Effector memory CD4-positive, alpha-beta T cell (primary cell): ENCODE measurements at places on chromosomes 5 and 9.
A peak's percentile ranks its signal among the peaks of the same experiment; 100 is the strongest.

DNA sequence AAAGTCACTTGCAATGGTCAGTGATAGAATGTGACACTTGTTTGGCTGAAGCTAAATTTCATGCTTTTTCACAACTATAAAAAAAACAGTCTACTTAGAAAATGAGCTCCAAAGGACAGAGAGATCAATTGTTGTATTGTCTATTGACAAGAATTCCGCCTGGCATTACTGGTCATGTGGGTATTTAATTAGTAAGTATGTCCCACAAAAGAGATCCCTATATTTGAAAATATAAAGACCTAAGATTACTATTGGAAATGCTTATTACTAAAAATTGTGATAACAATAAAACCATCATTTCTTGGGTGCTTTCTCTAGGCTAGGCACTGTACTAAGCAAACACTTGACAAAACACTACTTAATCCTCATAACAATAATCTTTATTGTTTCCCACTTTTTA lies 745.2 kb upstream of the C9orf72 start:
- H3K4me3 ChIP-seq = no peak overlapping the region
- no peak overlapping the region for H3K27ac ChIP-seq

- no peak overlapping the region for H3K4me3 ChIP-seq
- no peak overlapping the region for H3K27ac ChIP-seq
- no peak for DNase-seq
Measured at GRCh38 chr5:16565118-16565517, 51.7 kb downstream of the RETREG1 start.

DNA sequence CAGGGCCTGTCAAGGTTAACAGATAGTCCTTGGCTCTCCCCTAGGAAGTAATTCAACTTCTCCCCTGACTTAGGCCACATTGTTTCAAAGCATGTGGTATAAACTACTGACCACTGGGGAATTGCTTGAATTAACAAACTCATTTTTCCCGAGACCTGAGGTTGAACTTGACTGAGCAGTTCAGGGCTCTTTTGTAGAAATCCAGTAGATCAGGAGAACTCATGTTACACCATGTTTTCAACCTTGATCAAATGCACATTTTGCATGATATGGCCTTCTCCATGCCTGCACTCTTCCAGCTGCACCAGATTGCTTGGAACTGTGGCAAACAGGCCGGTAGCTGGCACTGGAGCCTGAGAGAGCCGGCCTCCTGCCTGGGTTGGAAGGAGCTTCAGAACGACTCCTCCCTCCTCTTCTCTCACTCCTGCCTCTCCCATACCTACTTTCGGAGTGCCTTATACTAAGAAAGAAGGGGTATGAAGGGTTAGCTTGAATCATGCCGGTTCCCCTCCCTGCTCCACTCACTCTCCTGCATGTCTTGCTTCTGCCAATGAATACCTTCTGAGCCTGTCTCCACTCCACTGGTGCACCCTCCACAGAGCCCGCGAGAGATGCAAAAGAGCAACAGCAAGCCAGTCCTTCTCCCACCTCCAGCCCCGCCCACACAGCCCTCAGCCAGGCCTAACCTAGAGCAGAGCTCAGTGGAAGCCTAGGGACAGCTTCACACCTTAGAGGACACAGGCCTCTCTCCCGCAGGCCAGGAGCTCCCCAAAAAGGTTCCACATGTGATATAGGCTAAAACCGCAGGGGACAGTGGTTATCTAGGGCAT lies 159.4 kb downstream of the MACROH2A1 start:
- no peak overlapping the region for H3K27ac ChIP-seq
- no peaks in the 10 kb centered on the region for H3K4me1 ChIP-seq
- H3K36me3 ChIP-seq = no peaks in the 10 kb centered on the region
- no peak overlapping the region for H3K4me3 ChIP-seq
- DNase-seq = no peak

- no peaks in the 10 kb centered on the region for H3K36me3 ChIP-seq
- H3K27me3 ChIP-seq = no peaks in the 10 kb centered on the region
- no peak overlapping the region for H3K27ac ChIP-seq
Measured at GRCh38 chr9:135971111-135971766, 10.1 kb upstream of the UBAC1 start.

- no peaks in the 10 kb centered on the region for H3K36me3 ChIP-seq
- H3K4me1 ChIP-seq = no peaks in the 10 kb centered on the region
- DNase-seq = no peak
- no peak overlapping the region for H3K27ac ChIP-seq
- H3K27me3 ChIP-seq = no peaks in the 10 kb centered on the region
Measured at GRCh38 chr9:70618784-70619183, 204.3 kb upstream of the KLF9 start.

GRCh38 chr9:115213818-115214334 lies 95.9 kb upstream of the TNC start:
- no peak overlapping the region for H3K27ac ChIP-seq
- no peaks in the 10 kb centered on the region for H3K36me3 ChIP-seq
- no peaks in the 10 kb centered on the region for H3K4me1 ChIP-seq

DNA sequence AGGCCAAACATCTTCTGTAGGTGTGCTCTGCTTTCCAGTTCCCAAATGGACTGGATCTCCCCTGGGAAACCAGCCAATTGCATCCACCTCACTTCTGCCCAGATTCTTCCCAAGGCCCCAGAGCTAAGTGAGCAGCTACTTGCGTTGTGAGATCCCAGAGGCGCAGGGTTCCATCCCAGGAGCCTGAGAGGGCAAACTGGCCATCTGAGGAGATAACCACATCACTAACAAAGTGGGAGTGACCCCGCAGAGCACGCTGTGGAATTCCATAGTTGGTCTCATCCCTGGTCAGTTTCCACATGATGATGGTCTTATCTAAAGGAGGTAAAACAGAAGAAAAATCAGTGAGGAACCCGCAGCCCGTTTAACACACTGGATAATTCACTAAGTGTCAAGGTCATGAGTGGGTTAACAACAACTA lies 1.7 kb downstream of the RACK1 start:
- DNase-seq = no peak
- H3K4me1 ChIP-seq = peaks cover 45% of the 10 kb centered on the region
- no peaks in the 10 kb centered on the region for H3K27me3 ChIP-seq
- peak overlapping the region; percentile 90 for H3K27ac ChIP-seq

GRCh38 chr9:111961575-111961974 lies 65.0 kb downstream of the UGCG start:
- H3K27me3 ChIP-seq = no peaks in the 10 kb centered on the region
- H3K27ac ChIP-seq = no peak overlapping the region
- DNase-seq = no peak
- H3K4me3 ChIP-seq = no peak overlapping the region

- H3K27me3 ChIP-seq = no peaks in the 10 kb centered on the region
- no peaks in the 10 kb centered on the region for H3K36me3 ChIP-seq
- DNase-seq = no peak
- H3K4me1 ChIP-seq = no peaks in the 10 kb centered on the region
- H3K27ac ChIP-seq = no peak overlapping the region
- no peak overlapping the region for H3K4me3 ChIP-seq
Measured at GRCh38 chr5:61402970-61403900, 71.2 kb downstream of the ZSWIM6 start.

DNA sequence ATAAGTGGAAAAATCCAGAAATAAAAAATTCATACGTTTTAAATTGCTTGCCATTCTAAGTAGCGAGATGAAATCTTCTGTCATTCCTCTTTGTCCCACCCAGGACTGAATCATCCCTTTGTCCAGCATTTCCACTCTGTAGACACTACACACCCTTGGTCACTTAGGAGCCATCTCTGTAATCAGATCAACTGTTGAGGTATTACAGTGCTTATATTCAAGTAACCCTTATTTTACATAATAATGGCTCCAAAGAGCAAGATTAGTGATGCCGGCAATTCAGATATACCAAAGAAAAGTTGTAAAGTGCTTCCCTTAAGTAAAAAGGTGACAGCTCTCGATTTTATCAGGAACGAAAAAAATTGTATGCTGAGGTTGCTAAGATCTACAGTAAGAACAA lies 60.4 kb downstream of the TRIM36 start:
- no peaks in the 10 kb centered on the region for H3K36me3 ChIP-seq
- no peak for DNase-seq
- no peak overlapping the region for H3K4me3 ChIP-seq

GRCh38 chr9:98850851-98851729 lies 43.6 kb downstream of the GALNT12 start:
- H3K36me3 ChIP-seq = no peaks in the 10 kb centered on the region
- no peaks in the 10 kb centered on the region for H3K4me1 ChIP-seq
- no peak overlapping the region for H3K4me3 ChIP-seq

- H3K36me3 ChIP-seq = no peaks in the 10 kb centered on the region
- H3K4me3 ChIP-seq = no peak overlapping the region
- DNase-seq = no peak
- no peaks in the 10 kb centered on the region for H3K27me3 ChIP-seq
Measured at GRCh38 chr9:106891286-106891685, 28.3 kb downstream of the ZNF462 start.

GRCh38 chr9:87350915-87351314 lies 146.8 kb upstream of the DAPK1 start:
- H3K36me3 ChIP-seq = no peaks in the 10 kb centered on the region
- no peak overlapping the region for H3K4me3 ChIP-seq
- H3K27ac ChIP-seq = no peak overlapping the region
- no peaks in the 10 kb centered on the region for H3K4me1 ChIP-seq
- DNase-seq = no peak

DNA sequence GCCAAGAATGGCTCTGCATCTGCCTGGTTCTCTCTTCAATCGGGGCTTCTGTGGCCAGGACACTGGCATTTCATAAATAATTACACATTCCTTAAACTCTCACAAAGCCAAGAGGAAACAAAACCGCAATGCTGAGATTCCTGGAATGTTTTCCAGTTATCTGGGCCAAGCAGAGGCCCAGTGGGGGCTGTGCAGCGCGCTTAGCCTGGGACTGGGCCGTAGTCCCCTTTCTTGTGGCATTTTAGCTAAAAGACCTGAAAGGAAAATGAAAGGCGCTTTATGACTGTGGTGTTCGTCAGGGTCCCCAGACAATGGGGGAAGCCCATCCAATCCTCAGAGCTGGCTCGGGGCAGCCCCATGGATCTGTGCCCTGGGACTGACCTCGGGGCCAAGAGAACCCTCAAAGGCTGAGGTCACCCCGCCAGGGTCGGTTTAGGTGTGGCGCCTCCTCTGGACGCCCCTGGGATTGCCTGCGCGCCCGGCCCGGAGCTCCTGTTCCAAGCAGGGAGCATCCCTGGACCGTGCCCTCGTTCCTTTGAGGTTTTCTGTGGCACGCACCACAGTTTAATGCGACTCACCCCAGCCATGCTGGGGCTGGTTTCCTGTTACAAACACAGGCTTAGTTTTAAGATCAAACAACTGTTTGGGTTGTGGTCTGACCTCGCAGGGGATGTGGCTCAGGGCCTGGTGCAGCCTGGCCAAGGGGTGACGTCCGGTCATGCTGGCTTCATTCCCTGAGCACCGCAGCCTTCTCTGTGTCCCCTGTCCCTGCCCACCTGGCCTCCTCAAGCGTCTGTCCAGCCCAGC lies 51.5 kb upstream of the NKD2 start:
- no peak overlapping the region for H3K4me3 ChIP-seq
- H3K27ac ChIP-seq = no peak overlapping the region

DNA sequence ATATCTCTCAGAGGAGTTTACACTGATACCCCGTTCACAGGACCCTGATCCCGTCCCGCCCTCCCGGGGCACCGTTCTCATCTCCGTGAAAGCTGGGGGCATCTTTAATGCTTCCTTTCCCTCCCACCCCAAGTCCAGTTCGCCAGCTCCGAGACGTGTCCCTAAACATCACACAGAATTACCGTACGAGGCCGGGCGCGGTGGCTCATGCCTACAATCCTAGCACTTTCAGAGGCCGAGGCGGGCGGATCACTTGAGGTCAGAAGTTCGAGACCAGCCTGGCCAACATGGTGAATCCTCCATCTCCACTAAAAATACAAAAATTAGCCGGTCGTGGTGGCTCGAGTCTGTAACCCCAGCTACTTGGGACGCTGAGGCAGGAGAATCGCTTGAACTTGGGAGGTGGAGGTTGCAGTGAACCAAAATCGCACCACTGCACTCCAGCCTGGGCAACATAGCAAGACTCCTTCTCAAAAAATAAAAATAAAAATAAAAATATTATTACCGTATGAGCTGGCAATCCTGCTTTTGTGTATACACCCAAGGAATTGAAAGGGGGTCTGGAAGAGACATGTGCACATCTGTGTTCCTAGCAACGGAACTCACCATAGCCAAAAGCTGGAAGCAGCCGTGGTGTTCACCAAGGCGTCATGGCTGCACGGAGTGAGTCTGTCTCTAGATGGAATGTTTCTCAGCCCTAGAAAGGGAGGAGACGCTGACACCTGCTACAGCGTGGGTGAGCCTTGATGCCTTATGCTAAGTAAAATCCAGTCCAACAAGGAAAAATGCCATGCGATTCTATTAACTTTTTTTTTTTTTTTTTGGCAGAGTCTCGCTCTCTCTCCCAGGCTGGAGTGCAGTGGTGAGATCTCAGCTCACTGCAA lies 1.2 kb upstream of the ABO start:
- DNase-seq = no peak
- no peak overlapping the region for H3K4me3 ChIP-seq
- H3K27ac ChIP-seq = no peak overlapping the region
- peaks cover 6% of the 10 kb centered on the region for H3K4me1 ChIP-seq
- no peaks in the 10 kb centered on the region for H3K36me3 ChIP-seq

GRCh38 chr9:88833946-88834345 lies 157.3 kb upstream of the S1PR3 start:
- H3K27ac ChIP-seq = no peak overlapping the region
- no peak overlapping the region for H3K4me3 ChIP-seq
- H3K4me1 ChIP-seq = peaks cover 4% of the 10 kb centered on the region
- no peak for DNase-seq

DNA sequence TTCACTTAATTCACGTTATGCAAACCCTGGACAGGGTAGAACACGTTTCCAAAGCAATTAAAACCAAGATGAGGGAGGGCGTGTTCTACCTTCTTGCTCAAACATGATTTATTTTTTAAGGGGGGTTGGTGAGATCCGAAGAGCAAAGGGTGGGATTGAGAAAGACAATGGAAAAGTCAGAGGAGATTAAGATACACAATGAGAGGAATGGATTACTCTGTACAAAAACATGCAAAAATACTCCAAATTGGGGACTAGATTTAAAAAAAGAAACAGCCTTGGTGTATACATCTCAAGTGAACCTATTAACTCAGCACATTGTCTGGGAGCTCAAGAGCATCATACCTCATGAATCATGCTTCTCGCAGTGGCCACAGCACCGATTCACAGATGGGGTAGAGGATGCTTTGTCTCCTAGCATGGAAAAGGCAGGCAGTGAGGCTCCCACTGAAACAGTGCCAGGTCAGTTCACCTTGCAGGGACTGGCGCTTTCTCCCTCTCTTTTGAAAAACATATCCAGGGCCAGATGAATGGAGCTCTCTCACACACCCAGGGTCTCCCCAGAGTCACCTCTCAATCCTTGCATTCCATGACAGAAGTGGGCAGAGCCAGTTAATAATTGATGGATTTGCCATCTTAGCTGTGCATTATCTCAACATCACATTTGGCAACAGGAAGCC lies 459.7 kb downstream of the BNC2 start:
- H3K27ac ChIP-seq = no peak overlapping the region
- no peaks in the 10 kb centered on the region for H3K4me1 ChIP-seq
- H3K27me3 ChIP-seq = no peaks in the 10 kb centered on the region
- H3K36me3 ChIP-seq = no peaks in the 10 kb centered on the region

GRCh38 chr9:99269416-99269815 lies 47.3 kb downstream of the SEC61B start:
- no peak overlapping the region for H3K27ac ChIP-seq
- no peak for DNase-seq
- H3K4me3 ChIP-seq = no peak overlapping the region
